ENCODE measurements at places on chromosomes 2 and 18.

DNA sequence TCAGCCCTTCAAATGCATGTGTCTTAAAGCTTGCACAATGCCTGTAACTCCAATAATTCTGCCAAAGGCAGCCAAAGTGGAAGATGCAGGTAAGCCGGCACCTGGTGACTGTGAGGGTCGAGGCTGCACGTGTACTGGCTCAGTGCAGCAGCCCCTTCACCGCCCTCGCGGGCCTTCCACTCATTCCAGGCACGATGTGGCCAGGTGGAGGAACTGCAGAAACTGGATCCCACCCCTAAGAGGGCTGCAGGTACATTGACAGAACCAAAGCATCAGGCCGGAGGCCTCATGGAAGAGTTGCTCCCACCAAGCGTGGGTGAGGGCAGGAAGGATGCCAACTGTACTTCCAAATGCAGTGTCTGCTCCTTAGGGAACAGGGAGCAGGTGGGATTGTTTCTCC lies 253.4 kb downstream of the HDAC4 start:
- DNase-seq = no peak

DNA sequence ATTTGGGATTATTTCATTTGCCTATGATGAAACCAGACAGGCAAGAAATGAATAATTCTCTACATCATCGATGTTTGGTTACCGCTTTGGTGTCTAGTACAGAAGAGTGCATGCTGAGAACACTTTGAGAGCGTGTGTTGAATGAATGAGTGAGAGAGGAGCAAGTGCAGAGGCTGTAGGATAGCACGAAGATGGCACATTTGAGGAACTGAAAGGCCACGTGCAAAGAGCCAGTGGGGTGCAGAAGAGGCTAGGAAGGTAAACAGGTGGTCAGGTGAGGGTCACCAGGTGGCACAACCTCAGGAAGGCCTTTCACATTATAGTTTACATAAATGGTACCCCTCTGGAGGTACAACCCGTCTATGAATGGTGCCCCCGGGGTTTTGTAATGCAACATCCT lies 80.1 kb upstream of the SPHKAP start:
- no peak for DNase-seq

- DNase-seq = no peak
Observed at GRCh38 chr2:164190700-164191099, 430.6 kb downstream of the GRB14 start.

- DNase-seq = no peak
Observed at GRCh38 chr2:220002251-220002650, 374.8 kb downstream of the SLC4A3 start.

DNA sequence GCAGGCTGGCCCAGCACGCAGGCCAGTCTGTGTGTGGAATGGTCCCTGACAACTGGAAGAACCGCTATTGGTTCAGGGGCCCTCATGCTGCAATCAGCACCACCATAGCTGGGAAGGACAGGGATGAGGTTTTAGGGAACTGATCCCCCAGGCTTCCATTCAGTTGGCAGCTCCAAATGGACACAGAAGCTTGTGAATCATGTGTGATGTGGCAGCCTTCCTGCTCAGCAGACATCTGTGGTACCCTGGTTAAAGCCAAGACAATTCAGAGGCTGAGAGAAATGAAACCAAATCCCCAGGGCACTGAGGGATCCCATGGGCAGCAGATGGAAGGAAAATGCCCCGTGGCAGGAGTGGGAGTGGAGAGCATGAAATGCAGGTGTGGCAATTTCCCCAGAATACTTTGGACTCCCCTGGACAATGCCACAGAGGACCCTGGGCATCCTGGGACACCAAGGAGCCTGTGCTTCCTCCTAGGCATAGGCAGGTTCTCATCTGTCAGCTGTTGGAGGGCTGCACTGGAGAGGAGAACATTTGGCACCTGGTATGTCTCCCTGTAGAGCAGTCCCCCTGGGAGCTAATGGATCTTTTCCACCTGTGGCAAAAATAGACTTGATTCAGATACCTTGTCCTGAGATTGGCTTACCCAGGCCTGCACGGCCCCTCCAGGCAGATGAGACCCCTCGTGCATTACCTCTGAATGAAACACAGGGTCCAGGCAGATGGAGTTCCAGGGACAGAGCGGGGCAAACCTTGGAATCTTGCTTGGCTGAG lies 162.2 kb upstream of the BCL2L11 start:
- DNase-seq = no peak

DNA sequence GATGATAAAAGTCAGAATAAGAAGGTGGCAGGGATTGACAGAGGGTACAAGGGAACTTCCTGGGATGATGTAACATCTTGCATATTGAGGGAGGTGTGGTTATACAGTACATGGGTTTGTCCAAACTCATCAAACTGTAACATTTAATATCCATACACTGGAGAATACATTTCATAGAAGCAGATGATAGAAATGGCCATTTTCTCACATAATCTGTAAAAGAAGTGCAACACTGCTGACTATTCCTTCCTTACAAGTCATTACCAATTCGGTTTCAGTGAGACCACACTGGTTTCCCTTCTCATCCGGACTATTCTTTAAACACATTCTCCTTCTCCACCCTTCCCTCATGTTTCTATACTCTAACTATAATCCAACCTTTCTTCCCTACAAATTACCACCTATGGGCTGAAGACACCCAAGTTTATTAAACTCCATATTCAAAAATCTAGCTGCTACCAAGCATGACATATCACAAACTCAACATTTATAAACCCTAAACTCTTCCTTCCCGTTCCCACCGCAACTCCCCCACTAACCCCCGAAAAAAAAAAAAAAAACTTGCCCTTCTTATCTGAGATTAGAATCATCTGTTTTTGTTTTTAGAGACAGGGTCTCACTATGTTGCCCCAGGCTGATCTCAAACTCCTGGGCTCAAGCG lies 1.6 kb downstream of the COX7A2L start:
- no peak for DNase-seq

DNA sequence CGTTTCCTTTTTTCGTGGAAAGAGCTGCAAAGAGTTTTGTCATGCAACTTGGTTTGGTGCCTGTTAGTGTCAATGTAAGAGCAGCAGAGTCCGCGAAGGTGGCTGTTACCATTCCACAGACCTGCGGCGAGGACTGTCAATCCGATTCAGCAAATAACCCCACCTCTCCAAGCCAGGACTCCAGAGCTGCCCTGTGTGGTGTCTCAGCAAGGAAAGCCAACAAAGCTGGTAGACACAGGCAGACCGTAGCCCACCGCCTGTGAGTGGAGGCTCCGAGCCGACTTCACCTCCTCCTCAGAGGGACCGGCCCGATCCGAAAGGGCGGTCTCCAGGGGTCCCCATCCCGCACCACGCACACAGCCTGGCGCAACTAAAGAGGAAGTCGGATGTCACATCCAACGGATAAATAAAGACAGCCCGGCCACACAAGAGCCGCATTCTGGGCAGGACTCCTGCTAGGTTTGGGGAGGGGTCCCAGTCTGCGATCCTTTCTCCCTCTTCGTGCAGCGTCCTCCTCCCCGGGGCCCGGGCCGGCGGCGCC lies 819 bp downstream of the ANKRD44 start:
- peak; percentile 46 for DNase-seq

DNA sequence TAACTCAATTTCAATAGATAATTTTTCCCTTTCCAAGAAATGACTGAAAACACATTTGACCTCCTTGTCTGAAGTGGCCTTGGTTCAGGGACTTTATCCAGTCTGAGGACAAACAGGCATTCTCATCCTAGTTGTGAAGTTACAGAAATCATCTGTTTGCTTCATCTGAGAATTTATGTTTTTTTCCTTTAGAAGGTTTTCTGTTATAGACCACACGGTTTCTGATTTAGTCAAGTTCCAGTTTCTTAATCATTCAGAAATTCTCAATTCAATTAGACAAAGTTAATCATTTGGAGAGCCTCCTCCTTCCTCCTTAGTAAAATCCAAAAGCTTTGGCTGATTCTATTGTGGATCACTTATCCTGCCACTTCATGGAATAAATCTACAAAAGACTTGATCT lies 60.9 kb downstream of the ICOS start:
- DNase-seq = peak; percentile 9

GRCh38 chr2:182062329-182062972 lies 76.8 kb downstream of the PPP1R1C start:
- DNase-seq = no peak
